Colonic mucosa (tissue), 4 donors: ENCODE measurements at places on chromosomes 5 and 9.
A peak's percentile ranks its signal among the peaks of the same experiment; 100 is the strongest.

GRCh38 chr9:116279230-116279629 lies 125.6 kb downstream of the PAPPA start:
- no peak for DNase-seq

GRCh38 chr9:93093877-93094657 lies 1.9 kb upstream of the CARD19 start:
- no peak for DNase-seq

DNA sequence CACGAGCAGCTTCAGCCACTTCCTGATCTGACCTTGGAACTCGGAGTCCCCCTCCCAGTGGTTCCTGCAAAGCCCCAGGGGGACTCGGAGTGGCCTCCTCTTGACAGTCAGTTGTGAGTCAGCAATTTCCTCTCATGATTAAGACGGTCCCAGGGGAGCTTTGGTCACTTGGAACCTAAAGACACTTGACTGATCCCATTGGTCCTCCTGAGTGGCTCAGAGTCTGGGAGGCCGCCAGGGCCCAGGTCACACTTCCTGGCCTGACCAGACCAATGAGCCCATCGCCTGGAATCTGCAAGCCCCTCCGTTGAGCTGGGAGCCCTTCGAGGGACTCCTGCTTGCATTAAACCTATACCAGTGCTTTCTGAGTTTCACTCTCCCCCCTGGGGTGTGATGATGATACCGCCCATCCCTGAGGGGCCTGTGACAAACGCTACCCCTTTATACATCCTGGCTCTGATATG lies 29.1 kb downstream of the TSPAN17 start:
- no peak for DNase-seq

DNA sequence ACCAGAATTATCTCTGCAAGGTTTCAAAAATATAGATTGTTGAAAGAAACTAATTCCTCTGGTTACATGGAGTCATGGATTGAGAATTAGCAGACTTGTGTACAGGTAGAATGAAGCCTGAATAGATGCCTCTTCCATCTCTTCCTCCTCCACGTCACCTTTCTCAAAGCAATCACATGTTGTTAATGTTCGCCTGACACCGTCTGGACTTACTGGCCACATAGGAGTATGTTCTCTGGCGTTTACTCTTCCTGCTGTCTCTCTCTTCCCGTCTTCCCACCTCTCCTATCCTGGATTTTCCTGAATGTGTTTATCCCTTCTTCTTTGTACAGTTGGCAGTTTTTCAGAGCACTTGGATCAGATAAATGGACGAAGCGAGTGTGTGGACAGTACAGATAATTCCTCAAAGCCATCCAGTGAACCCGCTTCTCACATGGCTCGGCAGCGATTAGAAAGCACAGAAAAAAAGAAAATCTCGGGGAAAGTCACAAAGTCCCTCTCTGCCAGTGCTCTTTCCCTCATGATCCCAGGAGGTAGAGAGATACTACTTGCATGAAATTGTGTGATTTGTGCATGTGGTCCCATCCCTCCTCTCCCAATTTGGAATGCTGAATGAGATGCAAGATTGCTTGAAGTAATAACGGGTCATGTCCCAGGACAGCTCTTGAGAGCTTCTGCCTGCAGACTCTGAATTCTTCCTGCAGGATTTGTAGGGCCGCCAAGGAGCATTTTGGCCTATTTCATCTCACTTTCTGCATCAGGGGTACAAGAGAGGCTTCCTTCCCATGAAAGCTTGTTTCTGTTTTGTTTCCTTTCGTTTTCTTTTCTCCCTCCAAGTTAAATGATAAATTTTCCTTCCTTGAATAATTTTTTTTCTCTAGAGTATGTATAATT lies 47.3 kb downstream of the CD180 start:
- DNase-seq = no peak

DNA sequence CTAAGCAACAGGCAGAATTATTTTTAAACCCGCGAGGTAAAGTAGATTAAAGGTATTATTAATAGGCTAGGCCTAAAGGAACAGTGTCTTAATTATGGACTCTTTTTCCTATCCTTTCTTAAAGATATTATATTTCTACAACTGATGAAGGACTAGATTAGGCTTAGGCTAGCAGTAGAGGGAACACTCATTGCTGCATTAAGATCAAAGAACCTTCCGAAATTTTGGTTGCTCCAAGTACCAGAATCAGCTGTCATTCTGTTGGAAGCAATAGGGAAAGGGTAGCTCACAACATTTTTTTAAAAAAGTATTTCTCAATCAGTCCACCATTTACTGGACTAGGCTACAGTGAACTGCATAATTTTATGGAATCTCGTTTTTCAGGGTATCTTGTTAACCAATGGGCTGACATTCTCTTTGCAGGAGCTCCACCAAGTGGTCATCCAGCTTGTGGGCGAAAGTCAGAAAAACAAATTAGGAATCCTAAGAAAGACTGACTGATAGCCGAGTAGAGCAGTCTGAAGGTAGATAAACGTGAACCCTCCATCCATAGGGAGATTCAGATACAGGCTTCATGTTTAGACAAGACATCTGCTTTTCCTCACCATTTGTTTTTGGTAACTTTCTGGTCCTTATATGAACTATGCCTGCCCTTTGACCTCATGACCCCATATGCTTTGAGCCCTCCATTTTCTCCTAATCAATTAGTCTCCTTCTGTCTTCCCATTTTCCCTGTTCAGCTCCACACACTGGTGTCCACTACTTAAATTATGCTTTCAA lies 103.6 kb upstream of the CHD1 start:
- peak; percentile 83 for DNase-seq

DNA sequence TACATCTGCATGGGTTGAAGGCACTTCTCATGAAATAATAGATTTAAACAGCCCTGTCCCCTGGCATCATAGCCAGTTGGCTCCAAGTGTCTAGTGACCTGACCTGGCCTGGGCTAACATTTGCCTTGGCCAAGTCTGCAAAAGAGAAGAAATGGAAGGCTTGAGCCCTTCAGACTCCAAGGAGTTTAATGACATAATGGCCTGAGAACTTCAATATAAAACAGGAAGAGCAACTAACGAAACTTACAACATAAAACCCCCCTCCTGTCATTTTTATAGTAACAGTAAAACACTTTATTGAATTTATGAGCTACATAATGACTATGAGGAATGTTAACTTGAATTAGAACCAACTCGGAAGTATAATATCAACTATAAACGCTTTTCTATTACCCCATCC lies 218.8 kb upstream of the TBCA start:
- no peak for DNase-seq

DNA sequence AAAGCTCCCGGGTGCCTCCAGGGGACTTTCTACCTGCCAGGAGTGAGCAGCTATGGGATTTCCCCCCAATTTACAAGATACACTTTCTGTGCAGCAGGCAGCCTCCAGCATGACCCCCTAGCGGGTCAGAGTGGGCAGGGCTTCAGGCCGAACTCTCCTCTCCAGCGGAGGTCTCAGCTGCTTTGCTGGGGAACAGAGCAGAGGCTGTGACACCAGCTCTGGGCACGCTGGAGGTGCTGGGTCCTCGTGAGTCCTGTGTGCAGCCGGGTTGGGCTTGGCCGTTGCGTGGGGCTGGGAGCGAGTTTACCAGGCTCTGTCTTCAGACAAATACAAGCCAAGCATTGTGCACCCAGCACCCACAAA lies 2.9 kb downstream of the NRARP start:
- DNase-seq = peak; percentile 36

- DNase-seq = no peak
Observed at GRCh38 chr9:14939378-14939777, 29.1 kb upstream of the FREM1 start.

- DNase-seq = no peak
Observed at GRCh38 chr9:128118971-128119665, 8.4 kb downstream of the PTGES2 start.

- DNase-seq = no peak
Observed at GRCh38 chr5:23027331-23027730, 174.2 kb upstream of the CDH12 start.

DNA sequence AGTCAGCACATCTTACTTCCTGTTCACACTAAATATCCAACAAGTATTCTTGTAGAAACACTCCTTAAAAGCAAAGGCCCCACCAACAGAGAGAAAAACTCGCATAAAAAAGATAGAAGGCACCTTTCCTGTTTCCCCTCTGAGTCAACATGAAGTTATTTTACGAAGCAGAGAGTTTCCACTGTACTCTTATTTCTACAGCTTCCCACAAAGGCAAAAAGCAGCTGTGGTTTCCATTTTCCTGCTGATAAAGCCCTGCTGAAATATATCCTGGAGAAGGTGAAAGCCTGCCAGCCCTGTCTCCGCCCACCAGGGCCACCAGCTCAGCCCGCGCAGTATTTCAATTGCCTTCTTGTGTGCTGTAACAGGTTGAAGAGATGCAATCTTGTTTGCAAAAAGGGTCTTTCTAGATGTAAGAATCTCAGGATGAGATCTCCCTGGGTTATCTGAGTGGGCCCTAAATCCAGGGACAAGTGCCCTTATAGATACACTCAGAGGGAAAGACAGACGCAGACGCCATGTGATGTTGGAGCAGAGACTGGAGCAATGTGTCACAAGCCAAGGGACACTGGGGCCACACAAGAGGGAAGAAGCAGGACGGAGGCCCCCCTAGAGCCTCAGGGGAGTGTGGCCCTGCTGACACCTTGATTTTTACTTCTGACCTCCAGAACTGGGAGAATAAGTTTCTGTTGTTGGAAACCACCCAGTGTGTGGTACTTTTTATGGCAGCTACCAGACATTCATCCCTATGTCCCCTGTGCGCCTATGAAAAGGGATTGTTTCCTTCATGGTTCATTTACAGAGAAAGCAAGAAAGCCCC lies 19.9 kb downstream of the SEMA4D start:
- peak; percentile 39 for DNase-seq

DNA sequence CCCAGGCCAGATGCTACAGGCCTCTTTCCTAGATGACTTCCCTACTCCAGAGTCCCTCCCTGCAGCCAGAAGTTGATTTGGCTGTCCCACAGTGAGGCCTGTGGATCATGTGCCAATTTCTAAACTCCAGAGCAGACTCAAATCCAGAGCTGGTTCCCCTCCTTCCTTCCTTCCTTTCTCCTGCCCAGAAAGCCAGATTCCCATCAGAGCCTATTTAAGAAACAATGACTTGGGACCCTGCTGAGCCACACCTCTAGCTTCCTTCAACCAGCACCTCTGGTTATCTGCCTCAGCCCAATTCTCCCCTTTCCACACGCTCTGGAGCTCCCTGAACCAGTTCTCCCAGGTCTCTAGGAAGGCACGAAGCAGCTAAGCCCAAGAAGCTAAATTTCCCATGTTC lies 7.2 kb downstream of the FAM219A start:
- no peak for DNase-seq

- no peak for DNase-seq
Observed at GRCh38 chr5:107449369-107449768, 221.4 kb downstream of the EFNA5 start.

DNA sequence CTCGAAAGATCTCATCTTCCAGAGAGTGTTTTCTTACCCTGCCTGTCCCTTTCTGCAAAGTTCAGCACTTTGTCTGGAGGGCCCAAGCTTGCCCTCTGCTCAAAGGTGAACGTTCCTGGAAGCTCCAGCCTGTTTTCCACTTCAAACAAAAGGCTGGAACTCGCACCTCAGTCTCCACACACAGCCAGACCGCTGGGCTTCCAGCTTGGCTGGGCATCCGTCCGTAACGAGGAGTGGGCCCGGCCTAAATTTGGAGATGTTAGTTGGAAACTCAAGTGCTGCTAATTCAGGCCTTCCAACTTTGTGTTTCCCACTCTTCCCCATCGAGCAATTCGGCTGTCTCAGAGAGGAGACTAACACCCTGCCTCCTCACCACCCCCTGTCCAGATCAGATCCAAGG lies 35.1 kb downstream of the FGF18 start:
- DNase-seq = no peak

DNA sequence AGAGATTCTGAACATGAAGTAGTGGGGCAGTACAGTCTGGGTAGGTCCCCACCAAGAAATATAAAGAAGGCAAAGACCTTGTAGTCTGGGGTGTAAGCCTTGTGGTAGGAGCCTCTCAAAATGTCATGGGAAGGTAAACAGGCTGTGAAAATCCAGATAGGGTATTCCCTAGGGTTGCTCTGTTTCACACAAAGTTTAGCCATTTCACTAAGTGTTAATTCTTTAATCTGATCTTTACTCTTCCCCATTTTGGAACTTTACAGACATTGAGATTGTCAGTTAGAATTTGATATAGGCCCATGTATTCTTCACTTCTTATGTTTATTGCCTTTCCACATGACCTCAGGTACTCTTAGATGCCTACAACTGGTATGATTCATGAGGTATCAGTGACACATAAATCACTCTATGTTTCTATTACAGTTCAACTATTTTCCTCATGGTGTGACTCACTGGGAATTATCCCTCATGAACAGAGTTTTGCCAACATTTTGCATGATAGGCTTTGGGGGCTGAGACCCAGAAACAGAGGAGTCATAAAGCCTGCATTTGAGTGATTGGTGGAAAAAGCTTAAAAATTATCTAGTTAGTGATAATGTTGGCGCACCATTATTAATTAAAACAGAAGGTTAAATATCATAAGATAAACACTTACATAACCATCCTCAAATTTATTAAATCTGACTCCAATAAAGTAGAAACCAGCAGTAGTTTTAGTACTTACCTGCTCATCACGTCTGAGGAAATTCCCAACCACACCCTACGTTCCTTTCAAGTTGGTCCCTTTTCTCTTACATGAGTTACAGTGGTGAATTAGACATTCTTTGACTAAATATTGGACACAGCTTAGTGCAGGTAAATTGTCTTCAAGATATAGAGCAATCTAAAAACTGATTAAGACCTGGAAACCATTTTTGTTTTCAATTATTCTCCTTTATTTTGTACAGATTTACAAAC lies 399.8 kb upstream of the MEF2C start:
- no peak for DNase-seq

DNA sequence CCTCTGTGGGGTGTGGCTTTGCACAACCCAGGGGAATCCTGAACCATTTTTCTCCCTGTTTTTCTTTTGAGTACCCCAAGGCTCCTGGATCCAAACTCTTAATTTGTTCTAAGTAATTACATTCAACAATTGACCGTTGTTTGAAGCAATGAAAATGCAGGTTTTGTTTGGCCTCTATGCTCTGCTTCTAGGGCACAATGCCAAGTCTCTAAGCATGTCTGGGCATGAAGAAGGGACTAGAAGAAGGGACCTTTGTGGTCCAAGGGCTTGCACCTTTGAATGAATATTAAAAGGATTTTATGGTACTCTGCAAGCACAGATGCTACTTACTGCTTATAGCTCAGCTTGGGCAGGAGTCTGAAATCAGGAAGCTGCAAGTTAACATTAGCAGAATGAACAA lies 6.6 kb upstream of the ENC1 start:
- no peak for DNase-seq

DNA sequence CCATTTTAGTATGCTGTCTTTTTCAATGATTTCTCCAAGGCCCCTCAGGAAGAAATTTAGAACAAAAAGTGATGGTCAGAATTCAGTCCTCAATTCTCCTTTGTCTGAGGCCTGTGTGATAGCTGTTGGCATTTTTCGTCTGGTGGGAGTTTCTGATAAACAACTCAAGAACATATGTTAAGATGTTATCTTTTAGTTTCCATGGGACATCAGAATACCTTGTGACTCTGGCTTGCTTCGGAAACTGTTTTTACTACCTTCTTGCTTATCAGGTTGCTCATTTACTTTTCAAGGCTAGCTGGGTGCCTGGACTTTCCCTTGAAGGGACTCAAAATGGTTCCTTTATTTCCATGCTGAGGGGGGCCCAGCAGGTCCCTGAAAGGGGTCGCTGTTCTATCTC lies 97.2 kb downstream of the INVS start:
- DNase-seq = no peak
